Progenitor cell of endocrine pancreas (in vitro differentiated cells): ENCODE measurements at places on chromosomes 5 and 9. TPM values are rescaled to one million over a fixed set of nuclear protein-coding genes. Genes with fewer than 3 reads are reported as not detected.
A peak's percentile ranks its signal among the peaks of the same experiment; 100 is the strongest.

- H3K4me1 ChIP-seq: peaks cover 9% of the 10 kb centered on the region
- no peak for DNase-seq
- H3K27me3 ChIP-seq: peaks cover 5% of the 10 kb centered on the region
- H3K36me3 ChIP-seq: no peaks in the 10 kb centered on the region
- H3K4me3 ChIP-seq: no peak overlapping the region
Measured at GRCh38 chr9:84926793-84927192, 257.3 kb downstream of the NTRK2 start.

DNA sequence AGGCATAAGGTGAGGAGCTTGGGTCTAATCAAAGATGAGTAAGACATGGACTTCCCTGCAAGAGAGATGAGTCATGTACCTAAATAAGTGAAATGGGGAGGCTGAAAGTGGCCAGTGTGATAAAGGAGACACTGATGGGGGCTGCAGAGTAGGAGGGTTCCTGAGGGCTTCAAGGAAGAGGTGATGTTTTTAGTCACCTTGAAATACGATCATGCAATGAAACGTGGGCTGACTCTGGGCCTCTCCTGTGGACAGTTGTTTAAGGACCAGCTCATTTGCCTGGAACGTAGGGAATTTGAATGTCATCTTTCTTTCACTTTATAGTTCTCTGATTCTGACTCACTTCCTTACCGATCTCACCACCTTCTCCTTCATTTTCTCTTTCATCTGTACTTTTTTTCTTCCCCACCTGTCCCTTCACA is 49.6 kb upstream of the CPLX2 start:
- DNase-seq: no peak
- H3K27me3 ChIP-seq: peaks cover 16% of the 10 kb centered on the region

DNA sequence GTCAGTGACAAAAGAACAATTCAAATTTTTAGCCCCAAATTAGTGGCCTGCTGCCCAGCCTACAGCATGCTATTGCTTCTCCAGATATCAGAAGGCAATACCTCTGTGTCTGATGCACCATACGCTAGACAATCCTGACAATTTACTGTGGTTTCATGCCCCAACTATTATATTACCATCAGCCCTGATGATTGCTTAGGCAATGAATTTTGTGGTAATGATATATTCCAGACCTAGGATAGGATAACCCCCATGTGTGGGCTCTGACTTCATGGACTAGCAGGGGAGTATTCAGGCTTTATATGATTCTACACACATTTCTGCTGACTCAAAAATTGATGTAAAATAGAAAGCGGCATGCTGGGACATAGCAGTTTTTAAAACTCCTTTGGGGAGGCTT is 168.7 kb upstream of the FST start:
- no peak for DNase-seq
- H3K27me3 ChIP-seq: peaks cover 4% of the 10 kb centered on the region
- H3K4me1 ChIP-seq: no peaks in the 10 kb centered on the region
- no peak overlapping the region for H3K27ac ChIP-seq

- H3K27me3 ChIP-seq: peaks cover 28% of the 10 kb centered on the region
- no peaks in the 10 kb centered on the region for H3K36me3 ChIP-seq
Measured at GRCh38 chr5:133792024-133792423, 176.4 kb downstream of the C5orf15 start.

GRCh38 chr5:13325765-13326164 is 618.7 kb downstream of the DNAH5 start:
- H3K27me3 ChIP-seq: no peaks in the 10 kb centered on the region
- H3K4me1 ChIP-seq: peaks cover 4% of the 10 kb centered on the region
- no peak for DNase-seq
- no peak overlapping the region for H3K4me3 ChIP-seq
- H3K36me3 ChIP-seq: no peaks in the 10 kb centered on the region
- no peak overlapping the region for H3K27ac ChIP-seq

- no peak for DNase-seq
- peak overlapping the region; percentile 99 for H3K4me3 ChIP-seq
- H3K4me1 ChIP-seq: peaks cover 14% of the 10 kb centered on the region
Measured at GRCh38 chr5:7869474-7870136, 657 bp downstream of the MTRR start.

DNA sequence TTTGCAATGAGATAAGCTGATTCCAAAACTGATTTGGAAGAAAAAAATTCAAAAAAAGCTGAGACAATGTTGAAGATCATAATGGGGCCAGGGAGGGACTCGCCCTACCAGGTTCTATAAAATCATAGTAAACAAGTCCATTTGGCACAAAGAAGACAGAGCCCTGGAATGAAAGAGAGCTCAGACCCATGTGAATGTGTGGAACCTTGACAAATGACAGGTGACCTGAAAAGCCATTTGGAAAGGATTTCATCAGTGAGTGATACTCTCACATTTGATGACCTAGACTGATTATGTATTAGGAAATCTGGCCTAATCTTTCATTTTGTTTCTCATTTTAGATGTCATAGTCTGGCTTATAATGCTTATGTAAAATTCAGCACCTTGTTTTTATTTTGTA is 26.8 kb downstream of the SPTAN1 start:
- H3K27me3 ChIP-seq: no peaks in the 10 kb centered on the region
- peaks cover 15% of the 10 kb centered on the region for H3K4me1 ChIP-seq
- H3K36me3 ChIP-seq: peaks cover 51% of the 10 kb centered on the region

DNA sequence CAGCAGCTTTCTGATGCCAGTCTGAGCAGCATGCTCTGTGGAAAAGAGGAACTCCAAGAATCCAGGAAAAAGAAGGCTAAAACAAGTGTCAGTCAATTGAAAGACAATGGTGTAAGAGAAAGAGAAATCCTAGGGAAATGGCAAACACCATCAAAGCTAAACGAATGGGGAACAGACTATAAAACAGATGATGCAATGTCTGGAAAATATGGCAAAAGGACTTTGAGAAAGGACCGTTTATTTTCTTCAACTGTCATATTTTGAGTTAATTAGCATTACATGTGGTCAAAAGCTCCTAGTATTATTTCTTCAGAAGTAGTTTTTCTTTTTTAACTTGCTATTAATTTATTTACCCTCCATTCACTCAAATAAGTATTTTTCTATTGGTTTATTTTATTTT is 465.2 kb downstream of the LRRC70 start:
- H3K4me3 ChIP-seq: no peak overlapping the region
- no peaks in the 10 kb centered on the region for H3K27me3 ChIP-seq
- no peaks in the 10 kb centered on the region for H3K36me3 ChIP-seq
- peaks cover 2% of the 10 kb centered on the region for H3K4me1 ChIP-seq
- H3K27ac ChIP-seq: no peak overlapping the region

DNA sequence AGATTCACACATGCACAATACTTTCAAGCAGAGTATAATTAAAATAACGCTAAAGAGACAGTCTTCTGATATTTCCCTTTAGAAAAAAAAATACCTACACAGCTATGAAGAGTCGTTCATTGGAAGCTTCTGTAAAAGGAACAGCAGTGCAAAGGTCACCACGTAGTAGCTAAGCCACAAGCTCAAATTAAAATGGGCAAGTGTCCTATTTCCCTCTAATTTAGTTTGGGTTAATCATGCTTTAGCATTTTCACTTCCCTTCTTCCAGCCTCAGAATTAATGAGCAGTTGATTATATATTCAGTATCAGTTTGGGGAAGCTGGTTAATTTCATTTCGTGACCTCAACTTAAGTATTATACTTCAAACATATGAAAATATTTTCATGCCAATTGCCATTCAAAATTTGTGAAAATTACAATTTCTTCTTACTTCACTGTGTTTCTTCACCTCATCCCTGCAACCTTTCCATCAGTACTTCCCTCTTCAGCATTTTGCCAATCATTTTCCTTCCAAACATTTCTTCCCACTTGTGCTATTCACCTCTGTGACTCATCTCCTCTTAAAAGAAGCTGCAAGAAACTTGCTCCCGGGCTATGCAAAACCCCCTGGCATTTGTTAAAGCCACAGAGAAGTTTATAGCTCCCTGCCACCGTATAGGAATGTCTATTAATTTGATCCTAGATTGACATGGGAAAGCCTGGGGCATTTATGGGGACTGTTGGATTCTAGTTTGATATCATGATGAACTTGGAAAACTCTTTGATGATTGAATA is 83.0 kb downstream of the DMRTA1 start:
- no peak overlapping the region for H3K27ac ChIP-seq
- H3K27me3 ChIP-seq: no peaks in the 10 kb centered on the region
- no peak overlapping the region for H3K4me3 ChIP-seq
- DNase-seq: no peak
- H3K36me3 ChIP-seq: no peaks in the 10 kb centered on the region

- H3K4me3 ChIP-seq: no peak overlapping the region
- DNase-seq: no peak
- no peak overlapping the region for H3K27ac ChIP-seq
- no peaks in the 10 kb centered on the region for H3K36me3 ChIP-seq
- no peaks in the 10 kb centered on the region for H3K4me1 ChIP-seq
Measured at GRCh38 chr9:5500441-5501235, 9.7 kb upstream of the PDCD1LG2 start.

DNA sequence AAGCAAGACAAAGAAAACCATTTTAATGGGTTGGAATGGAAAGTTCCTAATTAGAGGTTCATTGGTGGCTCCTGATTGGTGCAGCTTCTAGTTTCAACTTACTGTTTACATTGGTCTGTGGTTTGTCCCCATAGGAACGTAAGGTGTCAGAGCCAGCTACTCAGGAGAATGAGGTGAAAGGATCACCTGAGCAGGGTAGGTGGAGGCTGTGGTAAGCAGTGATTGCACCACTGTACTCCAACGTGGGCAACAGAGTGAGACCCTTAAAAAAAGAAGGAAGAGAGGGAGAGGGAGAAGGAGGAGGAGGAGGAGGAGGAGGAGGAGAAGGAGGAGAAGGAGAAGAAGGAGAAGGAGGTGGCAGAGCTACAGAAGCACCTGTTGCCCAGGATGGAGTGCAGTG is 30.4 kb downstream of the KCNIP1 start:
- no peaks in the 10 kb centered on the region for H3K27me3 ChIP-seq
- peaks cover 56% of the 10 kb centered on the region for H3K4me1 ChIP-seq
- no peak overlapping the region for H3K4me3 ChIP-seq
- DNase-seq: no peak

- peaks cover 28% of the 10 kb centered on the region for H3K27me3 ChIP-seq
- H3K36me3 ChIP-seq: peaks cover 3% of the 10 kb centered on the region
- no peak overlapping the region for H3K4me3 ChIP-seq
- DNase-seq: peak; percentile 2
- no peaks in the 10 kb centered on the region for H3K4me1 ChIP-seq
Measured at GRCh38 chr9:35856882-35857281, 13.3 kb downstream of the OR13J1 start.

DNA sequence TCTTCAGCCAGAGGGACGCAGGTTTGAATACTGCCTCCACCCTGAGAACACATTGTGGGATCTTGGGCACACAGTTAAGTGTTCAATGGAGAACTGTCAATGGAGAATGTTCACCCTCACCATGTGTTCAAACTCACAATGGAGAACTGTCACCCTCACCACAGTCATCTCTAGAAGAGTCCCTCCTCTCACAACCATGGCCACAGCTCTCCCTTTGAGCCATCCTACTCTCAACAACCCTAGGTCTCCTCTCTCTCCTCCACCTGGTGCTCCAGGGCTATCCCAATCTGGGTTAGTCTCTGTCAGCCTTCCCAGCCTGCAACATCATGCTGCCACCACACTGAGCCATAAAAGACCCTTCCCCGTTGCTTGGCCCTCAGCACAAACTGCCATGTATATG is 36.3 kb upstream of the HAND1 start:
- no peak overlapping the region for H3K27ac ChIP-seq
- no peaks in the 10 kb centered on the region for H3K36me3 ChIP-seq
- H3K4me1 ChIP-seq: peaks cover 7% of the 10 kb centered on the region
- peaks cover 53% of the 10 kb centered on the region for H3K27me3 ChIP-seq

DNA sequence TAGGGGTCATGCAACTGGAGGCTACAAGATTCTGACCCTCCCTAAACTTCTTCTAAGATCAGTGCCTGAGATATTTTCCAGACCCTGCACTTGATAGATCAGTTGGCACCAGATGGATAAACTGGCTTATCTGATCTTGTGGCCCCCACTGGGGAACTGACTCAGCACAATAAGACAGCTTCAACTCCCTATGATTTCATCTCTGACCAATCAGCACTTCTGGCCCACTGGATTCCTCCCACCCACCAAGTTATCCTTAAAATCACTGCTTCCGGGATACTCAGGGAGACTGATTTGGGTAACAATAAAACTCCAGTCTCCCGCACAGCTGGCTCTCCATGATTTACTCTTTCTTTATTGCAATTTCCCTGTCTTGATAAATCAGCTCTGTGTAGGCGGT is 2180.4 kb upstream of the WWC1 start:
- no peak overlapping the region for H3K4me3 ChIP-seq
- H3K27ac ChIP-seq: no peak overlapping the region
- no peaks in the 10 kb centered on the region for H3K36me3 ChIP-seq
- no peak for DNase-seq

DNA sequence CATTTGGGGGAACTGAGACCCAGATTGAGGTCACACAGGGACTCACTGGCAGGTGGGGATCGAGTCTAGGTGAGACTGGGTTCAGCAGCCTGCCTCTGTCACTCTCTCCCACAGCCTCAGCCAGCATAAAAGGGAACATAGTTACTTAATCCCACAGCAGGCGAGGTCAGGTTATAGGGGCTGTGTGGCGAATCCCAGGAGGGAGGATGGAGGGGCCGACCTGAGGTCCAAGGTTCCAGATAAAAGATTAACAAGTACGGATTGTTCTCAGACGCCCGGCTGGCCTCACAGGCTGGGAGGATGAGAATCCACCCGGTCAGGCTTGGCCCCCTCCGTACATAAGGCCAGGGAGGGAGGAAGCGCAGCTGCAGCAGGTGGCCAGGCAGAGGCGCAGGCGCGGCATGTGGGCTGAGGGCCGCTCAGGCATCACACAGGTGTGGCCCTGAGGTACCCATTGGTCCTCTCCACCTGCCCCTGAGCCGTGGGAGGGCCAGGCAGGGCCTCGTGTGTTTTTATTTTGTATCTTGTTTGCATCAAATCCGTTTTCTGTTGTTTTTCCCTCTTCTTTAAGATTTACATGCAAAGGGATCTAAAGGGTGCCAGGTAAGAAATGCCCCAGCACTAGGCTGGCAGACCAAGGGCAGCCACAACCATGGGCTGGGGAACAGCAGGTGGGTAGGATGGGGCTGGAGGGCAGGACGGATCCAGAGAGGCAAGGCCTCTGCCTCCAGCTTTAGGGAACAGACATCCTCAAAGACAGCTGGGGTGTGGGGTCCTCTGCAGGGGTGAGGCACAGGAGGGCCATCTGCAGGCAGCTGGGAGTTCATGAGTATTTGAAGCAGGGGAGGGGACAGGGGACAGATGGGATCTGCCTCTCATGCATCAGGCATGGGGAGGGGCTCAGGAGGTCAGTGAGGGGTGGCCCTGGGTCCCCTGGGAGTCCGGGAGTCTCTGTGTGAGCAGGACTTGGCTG is 3.6 kb downstream of the SUSD3 start:
- peak overlapping the region; percentile 69 for H3K27ac ChIP-seq
- no peak for DNase-seq
- no peaks in the 10 kb centered on the region for H3K36me3 ChIP-seq
- no peak overlapping the region for H3K4me3 ChIP-seq

Gene ACOT12
- not detected in 2 replicates for total RNA-seq

Gene SLC25A25
- 9.7 and 10.0 TPM in 2 replicates for total RNA-seq

Gene DMRT3
- 0.34 and 0.53 TPM in 2 replicates for total RNA-seq

Gene TMEM174
- total RNA-seq: not detected in 2 replicates

Gene PRELID2
- total RNA-seq: 21.2 and 21.4 TPM in 2 replicates

Gene IFNA21
- total RNA-seq: not detected in 2 replicates

Gene DCP2
- 84.0 and 93.0 TPM in 2 replicates for total RNA-seq

Gene AJM1
- total RNA-seq: 5.1 and 5.8 TPM in 2 replicates

Gene SERINC5
- total RNA-seq: 174 and 198 TPM in 2 replicates

Gene LURAP1L
- 11.0 and 11.4 TPM in 2 replicates for total RNA-seq

Gene PTGS1
- total RNA-seq: 0.07 and 0.22 TPM in 2 replicates

Gene CCNI2
- total RNA-seq: 0.36 and 0.49 TPM in 2 replicates

Gene FGF1
- not detected in 2 replicates for total RNA-seq

Gene CATSPER3
- 1.3 and 1.4 TPM in 2 replicates for total RNA-seq

Gene ZDHHC11
- 44.3 and 47.6 TPM in 2 replicates for total RNA-seq

Gene ZNF454
- total RNA-seq: 0.36 and 0.62 TPM in 2 replicates
